T-helper 1 cell treated with Interleukin-12 subunit alpha and Interleukin-12 subunit beta and Interleukin-4 antibody, amounts not matched to agents 30 ng/mL and 1 ng/mL, for 36 hours (primary cell): ENCODE measurements at places on chromosomes 2 and 18. TPM values are rescaled to one million over a fixed set of nuclear protein-coding genes. Genes with fewer than 3 reads are reported as not detected.

DRC1 gene
- total RNA-seq: not detected in 2 replicates

COX5B gene
- total RNA-seq: 200 and 209 TPM in 2 replicates

DES gene
- not detected in 2 replicates for total RNA-seq

PMAIP1 gene
- 24.1 and 24.3 TPM in 2 replicates for total RNA-seq

CHAC2 gene
- total RNA-seq: 11.3 and 13.0 TPM in 2 replicates

GLI2 gene
- 2.5 TPM in 2 replicates for total RNA-seq

FOSL2 gene
- total RNA-seq: 26.1 and 32.4 TPM in 2 replicates

ALPP gene
- total RNA-seq: not detected in 2 replicates

UGT1A4 gene
- total RNA-seq: not detected in 2 replicates

CYP27C1 gene
- total RNA-seq: not detected in 2 replicates

SPATA3 gene
- total RNA-seq: not detected in 2 replicates

GALNT14 gene
- 0.17 and 0.27 TPM in 2 replicates for total RNA-seq

INHBB gene
- total RNA-seq: not detected in 2 replicates

ZNF892 gene
- total RNA-seq: 3.2 and 3.9 TPM in 2 replicates

PER2 gene
- total RNA-seq: 10.6 and 10.7 TPM in 2 replicates

MTCL1 gene
- total RNA-seq: 0.42 and 0.56 TPM in 2 replicates

EMILIN1 gene
- total RNA-seq: 1.4 and 1.7 TPM in 2 replicates

SLC5A7 gene
- not detected in 2 replicates for total RNA-seq

SGPP2 gene
- 14.8 and 17.2 TPM in 2 replicates for total RNA-seq

SLC16A14 gene
- 0.22 and 0.25 TPM in 2 replicates for total RNA-seq

VWA3B gene
- total RNA-seq: not detected in 2 replicates

HRH4 gene
- total RNA-seq: 0.17 and 0.20 TPM in 2 replicates

CDK5R2 gene
- total RNA-seq: not detected in 2 replicates

UGT1A3 gene
- total RNA-seq: not detected in 2 replicates

FAM136A gene
- 44.1 and 44.5 TPM in 2 replicates for total RNA-seq

TRIM43 gene
- total RNA-seq: not detected in 2 replicates

CLEC4F gene
- total RNA-seq: 0.12 and 0.27 TPM in 2 replicates

TNFAIP6 gene
- total RNA-seq: not detected in 2 replicates
